ENCODE measurements at places on chromosomes 13 and 19. TPM values are rescaled to one million over a fixed set of nuclear protein-coding genes. Genes with fewer than 3 reads are reported as not detected.

- H3K27ac ChIP-seq: no peak overlapping the region
- no peak overlapping the region for H3K4me3 ChIP-seq
- H3K36me3 ChIP-seq: no peaks in the 10 kb centered on the region
- no peaks in the 10 kb centered on the region for H3K4me1 ChIP-seq
- DNase-seq: no peak
These were observed 21.1 kb downstream of the FAM187B start for GRCh38 chr19:35207391-35207871.

GRCh38 chr19:3586707-3587346 is 1.5 kb downstream of the GIPC3 start:
- DNase-seq: no peak
- H3K36me3 ChIP-seq: no peaks in the 10 kb centered on the region
- no peak overlapping the region for H3K27ac ChIP-seq

- no peaks in the 10 kb centered on the region for H3K27me3 ChIP-seq
- no peak overlapping the region for H3K4me3 ChIP-seq
- DNase-seq: no peak
- H3K36me3 ChIP-seq: no peaks in the 10 kb centered on the region
These were observed 648.2 kb upstream of the GPC6 start for GRCh38 chr13:92578358-92578757.

Gene IRGC
- polyA plus RNA-seq: not detected

Gene SYNGR4
- polyA plus RNA-seq: not detected

Gene RANBP3
- polyA plus RNA-seq: 33.7 TPM
